ENCODE measurements at places on chromosomes 5 and 9.

DNA sequence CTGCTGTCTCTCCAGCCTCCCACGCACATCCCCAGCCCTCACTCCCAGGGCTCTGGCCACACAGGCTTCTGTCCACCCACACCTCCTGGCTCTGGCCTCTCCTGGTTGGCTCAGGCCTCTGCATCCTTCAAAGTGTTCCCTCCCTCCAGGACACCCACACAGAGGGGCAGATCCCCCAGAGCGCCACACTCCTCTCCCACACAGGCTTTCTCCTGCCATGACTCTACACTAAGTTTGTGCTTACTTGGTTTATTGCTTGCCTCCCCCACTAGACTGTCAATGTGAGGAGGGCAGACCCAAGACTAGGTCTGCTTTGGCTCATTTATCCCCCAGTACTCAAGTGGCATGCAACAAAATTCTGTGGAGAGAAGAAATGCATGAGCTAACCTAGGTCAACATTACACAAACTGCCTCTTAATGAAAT, 67.0 kb upstream of the SPOCK1 start:
- no peak for DNase-seq

- no peak for DNase-seq
Observed at GRCh38 chr5:12876541-12877298, 972.5 kb upstream of the CTNND2 start.

GRCh38 chr5:78810098-78810920, 161.7 kb upstream of the LHFPL2 start:
- DNase-seq, result no peak

GRCh38 chr5:93570294-93571113, 10.5 kb downstream of the NR2F1-AS1 start:
- no peak for DNase-seq

DNA sequence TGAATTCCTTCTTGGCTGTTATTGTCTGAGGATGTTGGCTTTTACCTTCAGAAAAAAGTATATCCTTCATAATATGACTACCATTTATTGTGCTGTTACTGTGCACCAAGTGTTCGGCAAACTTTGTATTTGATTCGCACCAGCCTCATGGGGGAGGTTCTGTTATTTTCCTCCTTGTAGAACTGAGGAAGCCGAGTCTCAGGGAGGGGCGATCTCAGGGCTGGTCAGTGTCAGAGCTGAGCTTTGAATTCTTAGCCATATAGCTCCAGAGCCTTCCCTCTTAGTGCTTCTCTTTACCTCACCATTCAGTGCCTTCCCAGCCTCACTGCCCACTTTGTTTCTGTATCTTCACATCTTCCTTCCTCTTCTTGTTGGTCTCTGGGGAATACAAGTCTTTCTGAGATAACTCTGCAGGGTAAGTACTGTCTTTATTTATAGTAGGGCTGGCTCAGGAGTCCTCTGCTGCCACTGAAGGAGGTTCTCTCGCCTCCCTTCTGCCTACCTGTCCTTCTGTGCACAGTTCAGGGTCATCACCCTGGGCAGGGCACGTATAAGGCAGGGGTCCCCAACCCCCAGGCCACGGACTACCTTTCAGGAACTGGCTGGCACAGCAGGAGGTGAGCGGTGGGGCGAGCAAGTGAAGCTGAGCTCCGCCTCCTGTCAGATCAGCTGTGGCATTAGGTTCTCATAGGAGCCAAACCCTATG, 48.4 kb downstream of the GALNT10 start:
- DNase-seq, result no peak

GRCh38 chr5:172543484-172544298, 89.4 kb upstream of the SH3PXD2B start:
- no peak for DNase-seq
